ENCODE measurements at places on chromosomes 1 and 21. TPM values are rescaled to one million over a fixed set of nuclear protein-coding genes. Genes with fewer than 3 reads are reported as not detected.

DNA sequence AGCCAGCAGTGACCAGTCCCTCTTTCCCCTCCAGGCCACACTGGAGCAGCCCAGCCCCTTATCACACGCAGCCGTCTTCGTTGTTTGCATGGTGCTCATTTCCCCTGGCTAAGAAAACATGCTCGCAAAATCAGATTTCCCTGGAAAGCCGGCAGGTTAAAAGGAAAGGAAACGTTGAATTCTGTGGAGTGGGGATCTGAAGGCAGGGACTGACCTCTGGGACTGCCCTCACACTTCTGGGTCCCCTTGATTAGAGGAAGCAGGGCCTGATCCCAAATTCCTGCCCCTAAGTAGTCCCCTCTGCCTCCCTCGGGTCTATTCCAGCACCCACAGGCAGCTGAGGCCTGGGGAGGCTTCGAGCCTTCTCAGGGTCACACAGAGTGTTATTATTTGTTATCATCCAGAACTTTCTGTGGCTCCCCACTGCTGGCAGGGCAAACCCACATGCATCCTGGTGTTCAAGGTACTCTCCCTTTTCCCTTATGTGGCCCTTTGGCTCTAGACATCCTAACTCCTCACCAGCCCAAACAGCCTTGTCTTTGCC is 125.2 kb upstream of the ZBTB40 start:
- H3K27ac ChIP-seq, result no peak overlapping the region
- H3K4me1 ChIP-seq, result peaks cover 2% of the 10 kb centered on the region
- no peak for DNase-seq
- H3K4me3 ChIP-seq, result no peak overlapping the region

DNA sequence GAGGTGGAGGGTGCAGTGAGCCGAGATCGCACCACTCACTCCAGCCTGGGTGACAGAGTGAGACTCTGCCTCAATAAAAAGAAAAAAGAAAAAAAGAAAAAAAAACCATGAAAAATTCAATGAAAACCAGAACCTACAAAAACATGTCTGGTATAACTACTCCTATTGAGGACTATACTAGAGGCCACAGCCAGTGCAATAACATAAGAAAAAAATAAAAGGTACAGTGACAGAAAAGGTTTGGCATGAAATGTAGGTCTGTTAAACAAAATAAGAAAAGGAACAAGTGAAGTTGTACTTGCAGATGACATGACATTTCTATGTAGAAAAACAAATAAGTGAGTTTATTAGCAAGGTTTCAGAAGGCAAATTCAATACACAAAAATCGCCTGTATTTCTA is 8.2 kb downstream of the NADK start:
- no peak overlapping the region for H3K4me3 ChIP-seq
- peaks cover 23% of the 10 kb centered on the region for H3K36me3 ChIP-seq
- H3K27ac ChIP-seq, result no peak overlapping the region
- no peaks in the 10 kb centered on the region for H3K27me3 ChIP-seq
- no peaks in the 10 kb centered on the region for H3K4me1 ChIP-seq

DNA sequence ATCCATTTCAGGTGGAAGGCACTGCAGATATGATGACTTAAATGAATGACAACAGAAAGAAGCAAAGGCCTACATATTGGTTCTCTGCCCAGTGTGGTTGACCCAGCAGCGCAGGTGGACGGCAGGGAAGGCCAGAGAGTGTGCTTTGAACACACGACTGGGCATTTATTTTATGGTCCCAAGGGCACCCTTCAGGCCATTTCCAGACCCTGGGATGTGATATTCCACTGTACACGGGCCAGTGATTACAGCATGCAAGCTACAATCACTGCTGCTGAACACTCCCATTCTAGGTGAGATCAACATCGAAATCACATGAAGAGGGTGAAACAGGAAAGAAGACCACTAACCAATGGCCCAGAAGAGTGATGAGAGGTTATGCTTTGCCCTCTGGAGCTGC is 33.8 kb downstream of the PCNX2 start:
- DNase-seq, result no peak
- H3K27me3 ChIP-seq, result no peaks in the 10 kb centered on the region
- H3K27ac ChIP-seq, result no peak overlapping the region
- H3K4me3 ChIP-seq, result no peak overlapping the region

CFAP107 gene
- total RNA-seq, result not detected

GRCh38 chr1:25537153-25537831 is 6.1 kb upstream of the LDLRAP1 start:
- no peak overlapping the region for H3K4me3 ChIP-seq
- no peaks in the 10 kb centered on the region for H3K27me3 ChIP-seq
- no peaks in the 10 kb centered on the region for H3K36me3 ChIP-seq
- H3K27ac ChIP-seq, result no peak overlapping the region
- H3K4me1 ChIP-seq, result peaks cover 5% of the 10 kb centered on the region
- DNase-seq, result no peak

DNA sequence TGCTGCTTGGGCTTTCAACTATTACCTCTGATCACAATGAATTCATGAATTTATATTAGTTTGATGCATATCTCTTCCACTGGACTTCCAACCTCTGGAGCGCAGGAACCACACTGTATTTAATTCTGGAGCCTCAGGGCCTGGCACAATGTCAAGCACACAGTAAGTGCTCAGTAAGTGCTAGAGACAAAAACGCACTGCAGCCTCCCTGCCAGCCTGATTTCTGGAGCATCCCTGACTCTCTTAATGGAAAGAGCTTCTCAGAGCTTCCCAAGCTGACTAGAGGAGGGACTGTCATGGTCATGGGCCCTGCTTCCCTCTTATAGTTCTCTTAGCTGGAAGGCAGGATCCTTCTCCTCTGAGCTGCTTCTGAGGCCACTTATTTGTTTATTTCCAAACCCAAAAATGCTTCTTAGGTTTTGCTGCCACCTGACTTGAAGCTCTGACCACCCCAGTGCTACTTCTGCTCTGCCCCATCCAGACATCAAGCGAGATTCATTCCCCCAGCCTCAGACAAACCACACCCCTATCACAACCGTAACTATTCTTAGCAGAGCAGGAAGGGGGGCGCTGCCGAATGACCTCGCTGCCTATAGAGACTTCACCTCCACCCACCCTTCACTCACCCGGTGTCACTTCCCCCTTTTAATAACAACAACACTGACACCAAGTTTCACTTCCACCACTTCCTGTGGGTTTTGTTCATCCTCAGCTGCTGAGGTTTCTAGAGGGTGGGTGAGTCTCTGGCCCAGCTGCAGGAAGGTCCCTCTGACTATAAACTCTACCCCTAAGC is 33.6 kb downstream of the NUAK2 start:
- H3K27ac ChIP-seq, result no peak overlapping the region
- peaks cover 22% of the 10 kb centered on the region for H3K4me1 ChIP-seq

DNA sequence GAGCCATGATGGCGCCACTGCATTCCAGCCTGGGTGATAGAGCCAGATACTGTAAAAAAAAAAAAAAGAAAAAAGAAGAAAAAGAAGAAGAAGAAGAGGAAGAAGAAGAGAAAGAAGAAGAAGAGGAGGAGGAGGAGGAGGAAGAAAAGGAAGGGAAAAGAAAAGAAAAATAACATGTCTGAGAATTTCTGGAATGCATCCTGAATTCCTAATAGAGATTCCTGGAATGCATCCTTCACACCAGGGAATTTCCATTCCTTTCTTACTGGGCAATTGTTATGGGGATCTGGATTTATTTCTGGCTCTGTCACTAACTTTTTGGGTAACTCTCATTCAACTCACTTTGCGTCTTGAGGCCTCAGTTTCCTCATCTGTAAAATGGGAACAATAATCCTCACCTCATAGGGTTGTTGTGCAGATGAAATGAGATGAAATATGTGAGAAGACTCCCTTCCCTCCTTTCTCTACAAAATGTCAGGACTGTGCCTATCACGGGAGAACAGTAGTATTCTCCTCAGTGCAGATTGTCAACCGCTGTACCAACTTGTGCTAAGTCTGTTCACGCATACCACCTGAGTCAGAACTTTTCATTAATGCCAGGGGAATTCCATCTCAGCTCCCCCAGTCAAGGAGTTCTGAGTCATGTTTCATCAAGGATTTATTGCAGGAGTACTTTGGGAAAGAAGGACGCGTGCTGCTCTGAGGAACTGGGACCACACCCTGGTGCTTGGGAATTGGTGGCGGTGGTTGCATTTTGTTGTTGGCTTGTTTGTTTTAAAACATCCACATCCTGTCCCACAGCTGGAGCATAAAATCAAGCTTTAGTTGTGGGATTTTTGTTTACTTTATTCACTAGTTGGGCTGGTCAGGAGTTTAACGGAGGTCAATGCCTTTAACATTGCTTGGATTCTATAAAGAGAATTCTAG is 42.4 kb upstream of the ROR1 start:
- H3K27ac ChIP-seq, result peak overlapping the region; percentile 32
- peaks cover 9% of the 10 kb centered on the region for H3K4me1 ChIP-seq
- H3K27me3 ChIP-seq, result peaks cover 1% of the 10 kb centered on the region
- H3K4me3 ChIP-seq, result no peak overlapping the region
- DNase-seq, result no peak

DNA sequence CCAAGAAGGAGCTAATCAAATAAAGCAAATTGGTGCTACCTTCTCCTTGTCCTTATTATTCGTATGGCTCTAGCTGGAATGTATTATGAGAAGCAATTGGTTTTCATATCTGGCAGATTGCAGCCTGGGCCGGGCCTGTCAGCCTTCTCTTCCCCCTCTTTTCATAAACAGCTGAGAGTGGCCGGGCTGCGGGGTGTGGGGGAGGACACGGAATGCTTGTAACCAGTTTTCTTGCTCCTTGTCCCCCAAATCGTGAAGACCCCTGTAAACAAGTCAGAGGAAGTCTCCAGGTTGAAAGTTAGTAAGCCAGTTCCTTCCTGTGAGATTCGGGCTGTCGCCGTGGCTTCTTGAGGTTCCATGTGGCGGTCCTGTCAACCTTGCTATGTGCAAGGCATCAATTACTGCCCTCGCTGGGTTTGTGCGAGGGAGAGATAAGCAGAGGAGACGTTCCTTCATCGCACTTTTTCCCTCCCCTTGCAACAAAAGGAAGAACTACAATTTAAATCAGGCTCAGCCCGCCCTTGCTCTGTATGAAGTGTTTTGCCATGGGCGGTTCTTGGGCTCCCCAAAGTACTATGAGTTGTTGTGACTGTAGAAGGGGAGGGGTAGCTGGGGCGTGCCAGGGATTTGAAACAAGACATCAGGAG is 450.7 kb downstream of the CAMTA1 start:
- no peak overlapping the region for H3K4me3 ChIP-seq
- no peaks in the 10 kb centered on the region for H3K4me1 ChIP-seq
- no peak overlapping the region for H3K27ac ChIP-seq
- H3K36me3 ChIP-seq, result no peaks in the 10 kb centered on the region

DNA sequence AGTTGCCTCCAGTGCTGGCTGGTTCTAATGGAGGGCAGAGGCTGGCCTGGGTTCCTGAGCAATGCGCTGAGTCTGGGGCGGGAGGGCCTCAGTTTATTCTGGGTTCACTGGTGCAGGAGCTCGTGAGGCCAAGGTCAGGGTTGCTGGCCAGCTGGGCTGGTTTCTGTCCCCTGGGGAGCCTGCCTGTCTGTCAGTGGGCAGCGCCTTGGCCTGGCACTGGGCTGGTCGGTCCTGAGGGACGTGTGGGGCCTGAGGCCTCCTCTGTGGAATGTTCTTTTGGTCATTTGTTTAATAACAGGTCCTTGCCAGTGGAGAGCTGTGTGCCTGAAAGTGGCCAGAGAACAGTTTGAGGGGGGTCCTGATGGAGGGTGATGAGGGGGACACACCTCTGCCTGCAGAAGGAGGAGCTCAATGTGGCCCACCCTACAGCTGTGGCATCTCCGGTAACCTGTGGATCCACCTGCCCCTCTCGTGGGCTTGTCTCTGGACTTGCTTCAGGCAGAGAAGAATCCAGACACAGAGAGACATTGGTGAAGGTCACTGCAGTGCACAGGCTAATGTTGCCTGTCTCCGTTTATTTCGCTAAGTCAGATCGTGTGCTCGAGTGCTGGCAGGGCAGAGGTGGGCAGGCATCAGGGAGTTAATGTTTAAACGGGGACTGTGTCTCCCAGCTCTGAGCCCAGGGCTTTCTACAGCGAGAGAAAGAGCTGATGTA is 34.6 kb downstream of the COQ8A start:
- no peak overlapping the region for H3K4me3 ChIP-seq
- H3K27me3 ChIP-seq, result no peaks in the 10 kb centered on the region
- no peak for DNase-seq
- H3K36me3 ChIP-seq, result no peaks in the 10 kb centered on the region

- H3K4me3 ChIP-seq, result peak within 1 kb of the TSS; percentile 80
- DNase-seq, result no peak
- H3K4me1 ChIP-seq, result peaks cover 2% of the 10 kb centered on the region
- H3K27me3 ChIP-seq, result no peaks in the 10 kb centered on the region
Observed at GRCh38 chr1:220527908-220528678, at the start of gene MARK1. Gene MARK1, plus strand, starts transcription at chr1:220528136. Its CDS starts 687 bp downstream, at chr1:220528823.

GRCh38 chr1:169360415-169360814 is 7.2 kb downstream of the NME7 start:
- H3K4me1 ChIP-seq, result no peaks in the 10 kb centered on the region
- no peaks in the 10 kb centered on the region for H3K27me3 ChIP-seq
- DNase-seq, result no peak
- H3K4me3 ChIP-seq, result no peak overlapping the region
- no peak overlapping the region for H3K27ac ChIP-seq

NEGR1 gene
- total RNA-seq, result 1.3 TPM

DNA sequence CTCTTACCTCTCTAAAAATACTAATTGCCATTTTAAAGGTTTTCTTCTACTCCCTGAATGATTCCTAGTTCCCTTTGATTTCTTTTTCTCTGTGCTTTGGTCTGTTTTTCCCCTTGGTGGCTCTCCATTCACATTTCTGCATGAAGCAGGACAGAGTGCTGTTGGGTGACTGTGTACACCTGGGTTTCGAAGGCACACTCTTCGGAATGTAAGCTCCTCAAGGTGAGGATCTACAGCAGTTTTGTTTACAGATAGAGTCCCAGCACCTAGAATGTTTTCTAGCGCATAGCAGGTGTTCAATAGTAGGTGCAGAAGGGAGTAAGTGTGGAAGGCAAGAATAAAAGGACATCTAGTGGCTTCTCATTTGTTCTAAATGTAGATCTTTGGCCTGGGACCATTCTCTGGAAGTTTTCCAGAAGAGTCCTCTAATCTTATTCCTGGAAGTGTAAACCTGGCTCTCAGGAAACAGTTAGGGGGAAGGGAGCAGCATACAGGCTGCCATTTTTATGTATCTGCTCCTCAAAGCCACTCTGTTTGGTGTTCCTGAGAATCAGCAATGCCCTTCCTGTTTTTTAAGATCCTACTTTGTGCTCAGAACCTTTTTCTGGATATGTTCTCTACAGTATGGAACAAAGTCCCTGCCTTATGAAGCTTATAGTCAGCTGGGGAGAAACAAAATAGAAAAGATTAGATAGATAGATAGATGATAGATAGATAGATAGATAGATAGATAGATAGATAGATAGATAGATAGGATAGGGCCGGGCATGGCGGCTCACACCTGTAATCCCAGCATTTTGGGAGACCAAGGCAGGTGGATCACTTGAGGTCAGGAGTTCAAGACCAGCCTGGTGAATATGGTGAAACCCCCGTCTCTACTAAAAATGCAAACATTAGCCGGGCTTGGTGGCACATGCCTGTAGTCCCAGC is 22.8 kb upstream of the EFNA1 start:
- H3K4me1 ChIP-seq, result no peaks in the 10 kb centered on the region
- H3K27ac ChIP-seq, result no peak overlapping the region
- no peaks in the 10 kb centered on the region for H3K36me3 ChIP-seq
- DNase-seq, result no peak

All from H1 (cell line).